ENCODE measurements at places on chromosomes 3 and 15.

- DNase-seq, result no peak
Measured at GRCh38 chr15:77599899-77600298, 32.8 kb downstream of the LINGO1 start.

- DNase-seq, result no peak
Measured at GRCh38 chr15:59298225-59298853, 74.3 kb downstream of the MYO1E start.

DNA sequence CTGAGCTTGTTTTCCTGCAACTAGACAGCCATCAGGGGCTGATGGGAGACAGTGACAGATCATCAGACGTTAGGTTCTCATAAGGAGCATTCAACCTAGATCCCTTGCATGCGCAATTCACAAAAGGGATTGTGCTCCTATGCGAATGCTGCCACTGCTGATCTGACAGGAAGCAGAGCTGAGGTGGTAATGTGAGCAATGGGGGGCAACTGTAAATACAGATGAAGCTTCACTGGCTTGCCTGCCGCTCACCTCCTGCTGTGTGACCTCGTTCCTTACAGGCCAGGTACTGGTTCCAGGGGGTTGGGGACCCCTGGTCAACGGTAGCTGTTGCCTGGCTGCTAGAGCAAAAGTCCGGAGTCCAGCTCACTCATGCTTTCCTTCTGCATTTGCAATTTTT lies 26.4 kb upstream of the KCNAB1 start:
- DNase-seq, result no peak

GRCh38 chr15:95684693-95685115 lies 645.8 kb upstream of the NR2F2 start:
- DNase-seq, result no peak

DNA sequence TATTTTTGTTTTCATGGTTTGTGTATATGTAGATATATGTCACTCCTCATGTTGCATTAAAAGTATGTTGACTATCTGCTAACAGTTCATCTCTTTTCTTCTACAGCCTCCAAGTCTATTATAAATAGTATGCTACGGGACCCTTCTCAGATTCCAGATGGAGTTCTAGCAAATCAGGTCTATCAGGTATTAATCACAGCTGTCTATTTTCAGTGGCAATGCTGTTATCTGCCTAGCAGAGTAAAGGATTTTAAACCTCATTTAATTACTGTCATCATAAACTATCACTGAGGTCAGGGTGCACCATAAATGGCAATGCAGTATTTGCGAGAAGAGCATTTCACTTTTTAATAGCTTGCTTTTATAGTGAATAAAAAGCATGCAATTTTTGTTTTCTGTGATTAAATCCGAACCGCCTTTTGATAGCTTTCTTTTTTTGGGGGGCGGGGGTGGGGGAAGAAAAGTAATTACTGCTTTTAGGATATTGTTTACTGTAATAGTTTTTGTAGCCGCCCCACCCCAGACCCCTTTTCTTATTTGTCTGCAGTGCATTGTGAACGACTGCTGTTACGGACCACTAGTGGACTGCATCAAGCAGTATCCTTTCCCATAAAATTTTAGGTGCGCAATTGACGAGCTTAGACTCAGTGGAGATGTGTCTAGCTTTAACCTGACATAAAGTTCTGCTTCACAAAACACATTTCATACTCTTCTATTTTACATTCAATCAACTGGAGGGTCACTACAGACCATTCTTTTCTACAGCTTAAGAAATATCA lies 112.3 kb downstream of the CDIN1 start:
- no peak for DNase-seq
